ENCODE measurements at places on chromosomes 16 and 17. TPM values are rescaled to one million over a fixed set of nuclear protein-coding genes. Genes with fewer than 3 reads are reported as not detected.

The KRTAP2-2 gene
- total RNA-seq = not detected

DNA sequence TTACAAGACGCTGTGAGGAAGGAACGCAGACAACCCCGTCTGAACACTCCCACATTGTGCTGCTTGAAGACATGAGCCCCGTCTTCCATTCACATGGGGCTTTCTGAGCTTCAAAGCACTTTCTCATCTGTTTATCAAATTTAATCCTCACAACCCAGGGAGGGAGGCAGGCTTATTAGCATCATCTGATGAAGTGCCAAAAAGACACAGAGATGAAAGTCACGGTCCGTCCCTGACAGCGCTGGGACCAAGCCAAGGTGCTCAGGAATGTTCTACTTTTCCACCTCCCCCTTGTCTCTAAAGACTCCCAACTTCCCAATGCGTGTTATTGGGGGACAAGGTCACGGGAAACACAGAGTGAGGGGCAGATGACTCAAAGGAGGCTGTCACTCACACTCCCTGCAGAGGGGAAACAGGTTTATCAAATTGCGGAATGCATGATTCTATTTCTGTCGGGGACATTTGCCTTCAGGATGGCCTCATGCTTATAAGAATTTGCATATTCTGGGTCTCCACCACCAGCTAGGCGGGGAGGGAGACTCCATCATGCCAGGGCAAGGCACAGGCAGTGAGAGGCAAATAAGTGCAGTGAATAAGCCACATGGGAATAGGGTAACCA is 10.7 kb downstream of the XYLT1 start:
- DNase-seq = no peak
- H3K27me3 ChIP-seq = no peaks in the 10 kb centered on the region
- H3K4me1 ChIP-seq = peaks cover 22% of the 10 kb centered on the region
- H3K27ac ChIP-seq = no peak overlapping the region
- H3K36me3 ChIP-seq = peaks cover 14% of the 10 kb centered on the region
- no peak overlapping the region for H3K4me3 ChIP-seq

DNA sequence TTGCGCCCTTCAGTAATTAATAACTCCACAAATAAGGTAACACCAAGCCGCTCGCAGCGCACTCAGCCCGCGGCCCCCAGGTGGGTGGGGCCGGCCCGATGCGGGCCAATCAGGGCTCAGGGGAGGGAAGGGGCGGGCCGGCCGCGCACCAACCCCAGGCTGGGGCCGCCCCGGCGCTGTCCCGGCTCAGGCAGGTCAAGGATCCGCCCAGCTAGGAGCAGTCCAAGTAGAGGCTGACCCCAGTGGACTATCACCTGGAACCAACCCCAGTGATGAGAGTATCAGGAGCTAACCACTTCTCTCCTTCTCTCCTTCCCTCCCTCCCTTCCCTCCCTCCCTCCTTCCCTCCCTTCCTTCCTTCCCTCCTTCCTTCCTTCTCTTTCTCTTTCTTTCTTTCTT is 110.8 kb downstream of the C16orf78 start:
- H3K4me3 ChIP-seq = no peak overlapping the region
- no peaks in the 10 kb centered on the region for H3K36me3 ChIP-seq
- H3K4me1 ChIP-seq = no peaks in the 10 kb centered on the region
- DNase-seq = peak; percentile 19

GRCh38 chr17:59631276-59631675 is 11.6 kb downstream of the CLTC start:
- no peaks in the 10 kb centered on the region for H3K27me3 ChIP-seq
- no peak for DNase-seq
- peaks cover 64% of the 10 kb centered on the region for H3K4me1 ChIP-seq

GRCh38 chr17:17822189-17822588 is 14.6 kb downstream of the SREBF1 start:
- H3K4me1 ChIP-seq = peaks cover 79% of the 10 kb centered on the region
- peaks cover 54% of the 10 kb centered on the region for H3K36me3 ChIP-seq
- no peak for DNase-seq
- peak overlapping the region; percentile 66 for H3K4me3 ChIP-seq
- H3K27me3 ChIP-seq = no peaks in the 10 kb centered on the region

GRCh38 chr17:78599419-78599818 is 22.2 kb upstream of the DNAH17 start:
- no peaks in the 10 kb centered on the region for H3K36me3 ChIP-seq
- H3K27me3 ChIP-seq = peaks cover 4% of the 10 kb centered on the region
- no peak overlapping the region for H3K4me3 ChIP-seq
- no peak for DNase-seq
- no peaks in the 10 kb centered on the region for H3K4me1 ChIP-seq
- H3K27ac ChIP-seq = no peak overlapping the region

- H3K27me3 ChIP-seq = no peaks in the 10 kb centered on the region
- H3K4me1 ChIP-seq = no peaks in the 10 kb centered on the region
- DNase-seq = peak; percentile 23
- H3K36me3 ChIP-seq = no peaks in the 10 kb centered on the region
- H3K4me3 ChIP-seq = no peak overlapping the region
These were observed 189.4 kb upstream of the CDH8 start for GRCh38 chr16:62225675-62226074.

DNA sequence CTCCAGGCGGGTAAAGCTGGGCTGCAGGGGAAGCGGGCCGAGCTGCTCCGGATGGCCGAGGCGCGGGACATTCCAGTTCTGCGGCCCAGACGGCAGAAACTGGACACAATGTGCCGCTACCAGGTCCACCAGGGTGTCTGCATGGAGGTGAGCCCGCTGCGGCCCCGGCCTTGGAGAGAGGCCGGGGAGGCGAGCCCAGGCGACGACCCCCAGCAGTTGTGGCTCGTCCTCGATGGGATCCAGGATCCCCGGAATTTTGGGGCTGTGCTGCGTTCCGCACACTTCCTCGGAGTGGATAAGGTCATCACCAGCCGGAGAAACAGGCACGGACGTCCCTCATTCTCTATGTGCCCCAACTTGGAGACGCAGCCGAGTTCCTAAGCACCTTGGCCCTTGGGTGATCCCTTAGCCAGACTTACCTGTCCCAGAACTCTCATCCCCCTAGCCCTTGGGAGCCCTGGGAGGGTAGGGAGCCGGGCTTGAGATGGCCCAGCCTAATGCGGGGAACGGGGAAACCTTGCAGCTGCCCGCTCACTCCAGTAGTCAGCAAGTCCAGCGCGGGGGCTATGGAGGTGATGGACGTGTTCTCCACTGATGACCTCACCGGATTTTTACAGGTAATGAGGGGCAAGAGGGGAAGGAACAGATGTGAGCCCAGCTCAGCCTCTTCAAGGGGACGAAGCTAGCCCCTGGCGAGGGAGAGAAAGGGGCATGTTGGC is 806 bp downstream of the MRM1 start:
- peak overlapping the region; percentile 91 for H3K27ac ChIP-seq
- peak; percentile 11 for DNase-seq
- no peaks in the 10 kb centered on the region for H3K27me3 ChIP-seq
- H3K4me3 ChIP-seq = peak overlapping the region; percentile 91
- H3K4me1 ChIP-seq = peaks cover 31% of the 10 kb centered on the region
- peaks cover 29% of the 10 kb centered on the region for H3K36me3 ChIP-seq

- no peak within 1 kb of the TSS for H3K4me3 ChIP-seq
- H3K27me3 ChIP-seq = peaks cover 57% of the 10 kb centered on the region
- no peak within 1 kb of the TSS for H3K27ac ChIP-seq
- no peak for DNase-seq
- no peaks in the 10 kb centered on the region for H3K4me1 ChIP-seq
These were observed at the start of gene CD300E for GRCh38 chr17:74623693-74624093. TSS of gene CD300E (minus strand) at chr17:74623738. CDS start at chr17:74623621, 117 bp downstream.

DNA sequence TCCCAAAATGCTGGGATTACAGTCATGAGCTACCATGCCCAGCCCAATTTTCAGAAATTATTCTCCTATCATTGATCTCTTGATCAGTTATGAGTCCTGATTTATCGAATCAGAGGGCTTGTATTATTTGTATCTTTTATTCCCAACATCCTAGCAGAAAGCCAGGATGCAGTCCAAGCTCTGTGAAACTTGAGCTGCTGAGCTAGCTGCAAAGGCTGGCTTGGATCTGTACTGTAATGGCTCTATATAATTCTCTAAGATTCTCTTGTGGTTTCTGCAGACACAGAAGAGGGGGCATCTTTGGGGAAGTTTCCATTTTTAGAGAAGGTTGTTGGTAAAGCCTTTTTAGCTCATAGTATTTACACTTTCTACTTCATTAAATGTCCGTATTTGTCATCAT is 227.1 kb downstream of the MAP2K4 start:
- H3K27me3 ChIP-seq = peaks cover 24% of the 10 kb centered on the region
- H3K27ac ChIP-seq = no peak overlapping the region
- no peak for DNase-seq
- no peak overlapping the region for H3K4me3 ChIP-seq
- no peaks in the 10 kb centered on the region for H3K36me3 ChIP-seq

The STX4 gene
- total RNA-seq = 32.4 TPM

All from activated naive CD8-positive, alpha-beta T cell treated with anti-CD3 and anti-CD28 coated beads for 36 hours (primary cell).